ENCODE measurements at places on chromosomes 3 and 15.

DNA sequence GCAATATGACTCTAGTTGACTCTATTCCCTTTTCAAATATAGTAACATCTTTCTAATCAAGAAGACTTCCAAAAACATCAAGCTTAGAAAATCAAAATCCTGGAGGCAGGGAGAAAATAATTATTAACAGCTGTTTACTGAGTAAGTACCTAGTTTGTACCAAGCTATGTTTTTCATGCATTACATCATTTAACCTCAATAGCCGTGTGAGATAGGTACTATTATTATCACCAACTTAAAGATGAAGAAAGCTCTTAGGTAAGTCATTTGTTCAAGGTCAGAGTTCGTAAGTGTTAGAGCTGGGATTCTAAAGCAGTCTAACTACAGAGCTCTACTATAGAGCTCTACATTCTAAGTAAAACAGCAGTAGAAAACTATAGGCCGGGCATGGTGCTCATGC is 41.6 kb downstream of the GSK3B start:
- no peak for DNase-seq

GRCh38 chr15:31782951-31783350 is 247.4 kb upstream of the CHRNA7 start:
- DNase-seq: no peak

- no peak for DNase-seq
These were observed 7.8 kb downstream of the CEP97 start for GRCh38 chr3:101732240-101732641.

- DNase-seq: no peak
These were observed 52.2 kb upstream of the HES1 start for GRCh38 chr3:194083637-194084224.

- DNase-seq: no peak
These were observed 22.6 kb upstream of the UMPS start for GRCh38 chr3:124707656-124708062.

GRCh38 chr3:177338697-177339219 is 141.5 kb upstream of the TBL1XR1 start:
- no peak for DNase-seq

GRCh38 chr15:86654501-86654900 is 574.8 kb downstream of the AGBL1 start:
- DNase-seq: no peak

GRCh38 chr3:65607101-65607500 is 431.6 kb downstream of the MAGI1 start:
- DNase-seq: no peak

- no peak for DNase-seq
These were observed 561.9 kb upstream of the TGFBR2 start for GRCh38 chr3:30044515-30044914.

DNA sequence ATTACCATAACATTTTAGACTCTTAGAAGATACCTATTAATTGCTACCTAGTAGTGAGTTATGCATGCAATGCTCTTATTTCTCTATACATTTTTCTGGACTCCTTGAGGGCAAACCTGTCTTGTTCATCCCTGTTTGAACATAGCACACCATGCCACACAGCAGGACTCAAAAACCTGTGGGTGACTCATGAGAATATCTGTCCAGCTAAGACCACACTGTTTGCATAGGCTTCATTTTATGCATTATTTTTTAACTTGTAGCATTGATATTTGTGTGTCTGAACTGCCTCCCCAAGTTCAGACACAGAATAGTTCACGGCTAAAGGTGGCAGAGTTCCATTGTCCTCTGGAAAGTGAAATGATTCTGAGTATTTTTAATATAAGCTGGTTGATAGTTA is 1.8 kb downstream of the LMCD1 start:
- DNase-seq: no peak

DNA sequence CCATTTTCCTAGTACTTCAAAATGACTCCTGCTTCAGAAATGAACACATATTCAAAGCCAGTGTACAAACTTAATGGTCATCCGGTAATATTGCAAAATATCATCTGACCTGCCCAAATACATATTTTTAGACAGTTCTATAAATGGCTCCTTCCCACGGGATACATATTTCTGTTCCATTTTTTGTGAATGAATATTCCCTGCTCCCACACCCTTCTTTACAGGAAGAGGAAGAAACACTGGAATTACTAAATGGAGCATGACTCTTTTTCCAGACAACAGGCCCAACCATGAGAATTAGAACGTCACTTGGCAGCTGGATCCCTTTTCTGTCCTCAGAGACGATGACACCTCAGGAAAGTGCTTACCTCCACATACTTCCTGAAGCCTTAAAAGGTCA is 38.0 kb upstream of the CBLB start:
- no peak for DNase-seq

DNA sequence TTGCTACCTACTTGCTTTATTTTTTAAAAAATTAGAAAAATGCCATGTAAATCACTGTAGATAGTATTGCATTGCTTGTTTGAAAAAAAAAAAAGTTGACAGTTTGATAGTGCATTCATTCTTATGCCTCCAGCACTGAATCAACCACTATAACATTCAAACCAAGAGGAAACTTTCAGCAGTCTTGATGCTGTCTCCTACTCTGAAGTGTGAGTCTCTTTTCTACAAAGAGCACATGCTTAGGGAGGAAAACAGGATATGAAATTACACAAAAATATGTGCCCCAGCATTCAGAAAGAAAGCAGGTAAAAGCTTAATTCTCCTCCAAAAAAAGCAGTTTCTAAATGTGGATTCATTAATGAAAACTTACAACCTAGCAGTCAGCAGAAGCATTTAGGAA is 78.3 kb downstream of the ZBTB20 start:
- DNase-seq: no peak

DNA sequence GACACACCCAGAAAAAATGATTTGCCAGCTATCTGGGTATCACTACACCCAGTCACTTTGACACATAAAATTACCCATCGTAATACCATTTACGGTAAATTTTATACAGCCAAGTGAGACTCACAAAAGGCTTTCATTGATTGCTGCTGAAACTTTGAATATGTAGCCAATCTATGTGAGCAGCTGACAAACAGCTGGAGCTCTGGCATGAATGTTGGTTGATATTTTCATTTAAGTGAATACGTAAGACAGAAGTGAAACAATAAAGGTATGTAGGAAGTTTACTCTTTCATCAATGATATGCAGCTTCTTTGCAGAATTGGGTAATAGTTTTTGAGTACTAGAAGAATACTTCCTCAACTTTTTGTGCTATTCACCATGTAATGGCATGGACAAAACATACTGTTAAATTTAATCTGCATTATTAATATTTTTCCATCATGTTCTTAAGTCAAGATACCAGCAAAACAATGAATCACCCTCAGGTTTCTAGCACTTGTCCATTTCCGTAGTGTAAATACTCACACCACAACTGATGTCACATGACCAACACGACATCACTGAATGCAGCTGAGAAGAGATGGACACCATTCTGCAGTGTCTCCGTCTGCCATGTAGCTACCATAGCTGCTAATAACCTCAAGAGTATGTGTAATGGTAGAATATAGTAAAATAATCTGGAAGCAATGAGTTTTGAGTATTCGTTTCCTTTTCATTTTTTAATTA is 205.9 kb upstream of the HES1 start:
- DNase-seq: no peak

- no peak for DNase-seq
These were observed 183.4 kb downstream of the OR4M2 start for GRCh38 chr15:22263738-22264137.

DNA sequence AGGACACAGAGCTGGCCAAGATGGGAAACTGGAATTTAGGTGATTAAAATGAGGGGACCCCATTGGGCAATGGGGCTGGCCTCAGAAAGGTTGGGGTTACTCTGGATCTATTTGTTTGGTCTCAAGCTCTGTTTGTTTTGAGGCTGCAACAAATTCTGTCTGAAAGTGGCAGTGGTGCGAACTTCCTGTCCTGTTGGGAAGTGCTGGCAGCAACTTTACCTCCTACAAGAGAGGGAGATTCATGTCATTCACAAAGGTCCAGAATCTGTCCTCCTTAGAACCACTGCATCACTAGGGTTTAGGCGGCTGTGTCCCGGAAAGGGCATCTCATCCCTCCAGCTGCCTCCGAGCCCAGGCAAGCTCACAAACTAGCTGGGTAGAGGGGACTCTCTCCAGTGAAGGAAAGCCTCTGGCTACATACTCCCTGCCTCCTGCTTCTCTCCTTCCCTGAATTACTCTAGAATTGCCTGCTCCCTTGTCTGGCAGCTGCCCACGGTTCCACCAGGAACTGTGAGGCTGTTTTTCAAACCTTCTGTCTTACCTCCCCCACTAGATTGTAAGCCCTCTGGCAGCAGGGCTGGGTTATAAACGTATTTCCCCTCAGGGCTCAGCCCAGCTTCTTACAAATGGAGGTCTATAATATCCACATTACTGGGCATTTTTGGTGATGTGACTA is 23.6 kb downstream of the MEGF11 start:
- no peak for DNase-seq

DNA sequence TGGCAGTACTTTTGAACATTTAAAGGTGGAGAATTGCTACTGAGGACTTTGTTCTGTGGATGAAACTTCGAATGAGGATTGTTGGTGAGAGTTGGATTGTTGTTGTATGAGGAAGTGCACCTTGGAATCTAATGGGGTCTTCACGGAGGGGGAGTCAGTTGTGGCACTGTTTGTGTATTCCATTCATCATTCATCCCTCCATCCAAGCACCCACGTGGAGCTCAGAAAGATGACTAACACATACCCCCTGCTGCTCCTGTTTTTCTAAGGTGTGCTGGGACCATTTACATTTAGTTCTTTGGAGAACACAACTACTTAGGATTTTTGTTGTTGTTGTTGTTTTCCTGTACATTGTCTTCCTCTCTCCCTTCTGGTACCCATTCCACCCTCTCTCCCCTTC is 122.6 kb downstream of the IGF1R start:
- no peak for DNase-seq

- no peak for DNase-seq
These were observed 21.6 kb downstream of the NCBP2 start for GRCh38 chr3:196920733-196921132.

DNA sequence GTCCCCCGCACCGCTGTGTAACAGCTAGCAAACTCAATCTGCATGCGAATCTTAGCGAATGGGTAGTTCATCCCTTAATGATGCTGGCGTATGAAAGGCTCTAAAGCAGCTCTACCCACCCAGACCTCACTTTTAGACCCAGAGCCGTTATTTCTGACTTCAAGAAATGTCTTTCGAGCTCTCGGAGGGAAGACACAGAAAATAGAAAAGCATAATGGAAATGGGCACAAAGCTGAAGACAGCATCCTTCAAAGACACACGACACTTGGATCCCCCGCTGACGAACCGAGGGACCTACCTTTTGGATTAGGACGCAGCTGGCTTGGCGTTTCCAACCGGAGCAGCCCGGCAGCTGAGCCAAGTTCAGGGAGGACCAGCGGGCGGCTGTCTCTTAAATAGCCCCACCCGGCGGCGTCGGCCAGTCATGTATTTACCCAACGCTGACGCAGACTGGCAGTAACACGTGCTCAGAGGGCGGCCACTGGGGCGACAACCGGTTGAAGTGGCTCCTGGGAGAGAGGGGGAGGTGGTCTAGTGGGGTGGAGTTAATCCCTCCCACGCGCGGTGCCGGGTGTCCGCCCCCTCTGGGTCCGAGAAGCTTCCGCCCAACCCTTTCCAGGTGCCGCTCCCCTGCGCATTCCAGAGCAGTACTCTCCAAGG is 1.5 kb downstream of the CCK start:
- no peak for DNase-seq

DNA sequence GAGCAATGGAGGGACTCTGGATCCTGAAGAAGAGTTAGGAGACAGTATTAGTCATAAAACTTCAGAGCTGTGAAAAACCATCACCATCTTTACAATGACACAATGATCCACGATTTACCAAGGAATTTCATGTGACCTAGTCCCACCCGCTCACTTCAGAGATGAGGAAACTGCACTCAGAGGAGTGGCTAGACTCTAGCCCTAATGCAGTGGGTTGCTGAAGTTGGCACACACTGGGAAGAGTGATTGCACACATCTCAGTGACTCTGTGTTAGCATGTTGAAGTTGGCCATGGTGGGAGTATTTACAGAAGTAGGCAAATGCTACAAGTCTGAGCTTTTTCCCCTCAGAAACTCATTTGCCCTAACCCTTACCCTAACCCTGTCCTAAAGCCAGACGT is 35.2 kb upstream of the SPATA12 start:
- DNase-seq: no peak

GRCh38 chr15:70025413-70026296 is 72.1 kb downstream of the TLE3 start:
- DNase-seq: no peak

DNA sequence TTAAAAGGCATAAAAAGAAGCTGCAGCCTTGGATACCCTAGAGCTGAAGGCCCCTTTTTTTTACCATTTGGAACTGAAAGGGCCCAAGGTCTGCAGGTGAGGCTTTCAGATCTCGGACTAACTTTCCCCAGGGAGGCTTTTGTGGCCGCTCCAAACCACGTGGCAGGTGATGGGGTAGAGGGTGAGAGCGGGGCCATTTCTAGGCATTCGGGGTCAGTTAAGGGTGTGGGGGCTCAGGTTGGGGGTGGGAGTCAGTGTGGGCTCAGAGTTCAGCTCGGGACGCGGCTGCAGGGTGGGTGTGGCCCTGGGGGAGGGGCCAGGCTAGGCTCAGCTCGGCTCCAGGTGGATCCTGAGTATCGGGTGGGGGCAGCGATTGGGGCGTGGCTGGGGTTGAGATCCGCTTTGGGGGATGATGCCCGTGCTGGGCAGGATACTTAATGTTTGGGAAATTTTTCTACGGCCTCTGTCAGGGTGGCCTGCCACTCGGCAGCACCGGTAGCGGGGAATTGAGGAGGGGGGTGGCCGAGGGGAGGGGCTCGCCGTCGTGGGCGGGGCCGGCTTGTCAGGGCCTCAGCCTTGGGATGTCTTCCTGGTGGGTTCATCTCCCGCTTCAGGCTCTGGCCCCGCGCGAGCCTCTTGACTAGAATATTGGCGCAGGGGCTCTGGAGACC is 2.5 kb downstream of the KLF13 start:
- DNase-seq: no peak

GRCh38 chr3:11907667-11908660 is 61.3 kb upstream of the TAMM41 start:
- DNase-seq: no peak

DNA sequence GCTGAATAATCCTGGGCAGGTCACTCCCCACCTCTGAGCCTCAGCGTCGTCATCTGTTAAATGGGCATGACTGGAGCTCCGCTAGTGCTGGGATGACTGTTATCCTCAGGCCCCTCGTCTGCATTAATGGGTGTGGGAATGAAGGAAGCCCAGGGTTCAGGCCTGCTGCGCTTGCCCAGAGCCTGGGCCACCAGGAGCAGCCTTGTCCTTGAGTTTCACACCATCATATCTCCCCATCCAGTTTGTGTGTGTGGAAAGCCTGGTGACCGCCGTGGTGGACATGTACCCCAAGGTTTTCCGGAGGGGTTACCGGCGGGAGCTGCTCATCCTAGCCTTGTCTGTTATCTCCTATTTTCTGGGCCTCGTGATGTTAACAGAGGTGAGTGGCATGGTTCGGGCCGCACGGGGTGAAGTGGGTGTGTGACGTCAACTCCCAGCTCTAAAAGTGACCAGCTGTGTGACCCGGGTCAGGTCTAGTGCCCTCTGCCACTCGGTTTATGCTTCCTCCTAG is 63.5 kb upstream of the SLC6A1 start:
- no peak for DNase-seq

- no peak for DNase-seq
These were observed 353.7 kb upstream of the SOX2 start for GRCh38 chr3:181358060-181358459.
